ENCODE measurements at places on chromosomes 6 and 20.

- DNase-seq, result peak; percentile 91
These were observed at the start of gene SYCP2L for GRCh38 chr6:10886691-10887502. Gene SYCP2L (plus strand): TSS chr6:10887052. CDS start chr6:10887127, 75 bp downstream.

- no peak for DNase-seq
These were observed 66.8 kb downstream of the PRDM1 start for GRCh38 chr6:106152952-106153351.

DNA sequence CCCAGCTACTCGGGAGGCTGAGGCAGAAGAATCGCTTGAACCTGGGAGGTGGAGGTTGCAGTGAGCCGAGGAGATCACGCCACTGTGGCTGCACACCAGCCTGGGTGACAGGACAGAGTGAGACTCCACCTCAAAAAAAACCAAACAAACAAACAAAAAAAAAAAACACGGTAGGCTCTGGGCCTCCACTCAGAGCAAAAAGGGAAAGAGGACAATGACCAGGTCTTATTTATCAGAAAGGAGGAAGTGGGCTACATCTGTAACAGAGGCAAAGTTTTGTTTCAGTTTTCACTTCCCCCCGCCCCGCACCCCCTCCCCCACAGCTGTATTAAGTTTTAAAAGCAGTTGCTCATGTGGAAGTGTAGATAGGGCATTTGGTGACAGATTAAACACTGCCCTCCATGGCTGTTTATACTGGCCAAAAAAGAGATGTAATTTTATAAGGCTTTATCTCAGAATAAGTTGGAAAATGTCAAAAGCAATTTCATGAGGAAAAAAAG lies 114.6 kb downstream of the RCAN2 start:
- DNase-seq, result no peak

DNA sequence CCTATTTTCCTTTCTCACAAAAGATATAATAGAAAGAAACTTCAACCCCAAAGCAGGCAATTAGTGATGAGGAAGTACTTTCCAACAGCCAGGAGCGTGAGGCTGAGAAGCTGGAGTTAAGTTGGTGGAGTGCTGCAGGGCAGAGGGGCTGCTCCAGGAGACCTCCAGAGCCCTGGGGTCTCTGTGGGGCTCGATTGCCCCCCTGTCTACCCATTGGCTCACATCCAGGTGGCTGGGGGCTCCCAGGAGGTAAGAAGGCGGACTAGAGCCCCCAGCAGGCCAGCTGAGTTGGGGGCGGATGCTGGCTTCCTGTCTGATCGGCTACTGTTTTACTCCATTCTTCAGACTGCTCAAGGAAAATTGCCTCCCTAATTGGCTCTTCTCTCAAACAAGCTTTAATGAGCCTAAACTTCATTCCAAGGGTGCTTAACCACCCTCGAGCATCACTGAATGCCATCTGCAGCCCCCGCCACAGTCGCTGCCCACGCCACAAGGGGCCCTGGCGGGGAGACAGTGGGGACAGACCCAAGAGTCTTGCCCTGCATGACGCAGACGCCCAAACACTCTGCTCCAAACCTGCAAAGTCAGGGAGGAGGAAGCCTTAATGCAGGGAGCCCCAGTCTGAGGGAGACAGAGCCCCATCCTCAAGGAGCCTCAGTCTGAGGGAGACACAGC lies 78.6 kb downstream of the MDGA1 start:
- peak; percentile 39 for DNase-seq

- no peak for DNase-seq
These were observed 20.3 kb downstream of the SSR1 start for GRCh38 chr6:7292596-7293255.

DNA sequence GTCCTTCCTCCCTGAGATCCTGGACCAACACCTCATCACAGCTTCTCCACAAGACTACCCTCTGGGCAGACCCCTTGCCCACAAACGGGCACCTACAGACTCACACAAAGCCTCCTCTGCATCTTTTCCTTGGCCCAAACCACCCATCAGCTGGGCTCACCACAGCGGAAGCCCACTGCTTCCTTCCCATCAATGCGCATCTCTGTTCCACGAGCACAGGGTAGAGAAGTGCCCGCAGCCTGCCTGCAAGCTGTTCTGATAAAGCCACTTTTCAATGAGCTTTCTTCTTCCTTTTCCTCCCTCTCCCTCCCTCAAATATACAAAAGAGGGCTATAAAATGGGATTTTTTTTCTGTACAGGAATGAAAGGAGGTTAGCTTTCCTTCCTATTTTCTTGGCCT lies 111.2 kb downstream of the NFATC2 start:
- DNase-seq, result no peak

- DNase-seq, result no peak
These were observed 43.1 kb downstream of the ZNF217 start for GRCh38 chr20:53550280-53551187.

Measured in neural progenitor cell (in vitro differentiated cells).